ENCODE measurements at places on chromosomes 3 and 15.

- no peak for DNase-seq
Measured at GRCh38 chr3:67661089-67661488, 6.7 kb upstream of the SUCLG2 start.

- DNase-seq = no peak
Measured at GRCh38 chr3:124707656-124708062, 22.6 kb upstream of the UMPS start.

GRCh38 chr3:123201223-123201556 lies 553 bp upstream of the SEC22A start:
- DNase-seq = no peak

DNA sequence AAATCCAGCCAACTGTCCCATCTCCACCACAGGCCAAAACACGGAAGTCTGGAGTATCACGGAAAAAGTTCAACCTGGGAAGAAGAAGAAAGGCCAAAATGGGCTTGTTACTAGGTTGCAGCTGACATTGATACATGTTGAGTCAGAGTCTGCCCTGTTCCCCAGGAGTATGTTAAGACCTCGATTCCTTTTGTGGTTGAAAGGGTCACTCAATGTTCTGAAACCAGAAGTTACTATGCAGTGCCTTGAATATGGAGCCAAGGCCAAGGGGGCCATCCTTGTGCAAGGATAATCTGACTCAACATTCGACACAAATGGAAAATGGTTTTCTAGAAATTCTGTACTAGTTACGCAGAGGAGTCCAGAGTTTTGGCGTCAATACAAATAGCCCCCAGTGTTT lies 104.2 kb downstream of the DGKG start:
- DNase-seq = no peak

GRCh38 chr15:72857331-72858063 lies 73.9 kb upstream of the ADPGK start:
- no peak for DNase-seq

DNA sequence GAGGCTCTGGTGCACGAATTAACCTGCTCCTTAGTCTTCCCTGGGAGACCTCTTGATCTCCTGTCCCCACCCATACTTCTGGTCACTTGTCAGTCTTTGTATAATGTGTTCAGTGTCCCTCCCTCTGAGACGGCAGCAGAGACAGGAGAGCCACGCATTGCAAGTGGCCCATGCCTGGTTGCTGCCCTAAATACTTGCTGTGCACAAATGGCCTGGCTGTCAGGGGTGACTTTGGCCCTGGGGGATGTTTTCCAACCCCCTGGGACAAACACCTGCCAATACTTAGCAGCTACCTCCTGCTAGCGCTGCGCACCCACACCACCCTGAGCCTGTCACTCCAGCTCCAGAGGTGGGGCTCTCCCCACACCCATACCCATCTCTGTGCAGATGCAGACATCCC lies 17.2 kb downstream of the KLF13 start:
- no peak for DNase-seq

GRCh38 chr3:34312684-34313083 lies 514.3 kb downstream of the PDCD6IP start:
- DNase-seq = no peak

DNA sequence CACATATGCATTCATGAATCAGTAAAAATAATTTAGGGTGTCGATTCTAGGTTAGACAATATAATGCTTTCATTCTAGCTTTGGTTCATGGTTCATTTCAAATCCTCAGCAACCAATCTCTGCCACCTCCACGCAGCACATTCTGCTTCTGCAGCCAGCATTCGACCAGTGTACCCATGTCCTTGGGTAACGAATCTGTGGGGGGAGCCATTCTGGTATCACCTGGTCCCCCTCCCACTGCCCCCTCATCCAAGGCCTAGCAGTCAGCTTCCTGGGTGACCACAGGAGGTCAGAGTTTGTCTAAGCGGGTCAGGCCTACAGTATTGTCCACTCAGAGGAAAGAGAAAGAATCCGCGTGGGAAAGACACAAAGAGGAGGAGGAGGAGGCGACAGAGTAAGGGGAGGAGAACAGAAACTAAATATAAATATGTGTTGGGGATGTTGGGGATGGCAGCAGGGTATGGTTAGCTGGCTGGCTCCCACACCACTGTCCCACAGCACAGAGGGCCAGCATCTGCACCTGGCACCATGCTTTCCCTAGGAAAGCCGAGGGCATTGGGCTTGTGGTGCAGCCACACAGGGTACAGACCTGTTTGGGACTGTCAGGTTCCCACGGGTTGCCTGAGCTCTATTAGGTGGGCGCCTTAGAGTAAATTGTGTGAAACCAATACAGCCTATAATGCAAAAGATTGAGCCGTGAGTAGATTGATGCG lies 12.1 kb downstream of the PAK6 start:
- no peak for DNase-seq

- DNase-seq = no peak
Measured at GRCh38 chr3:82114589-82114988, 353.1 kb upstream of the GBE1 start.

GRCh38 chr15:27686369-27686768 lies 412.7 kb downstream of the OCA2 start:
- DNase-seq = no peak

GRCh38 chr15:70127770-70128413 lies 30.2 kb upstream of the TLE3 start:
- DNase-seq = no peak

GRCh38 chr3:55441499-55441898 lies 45.6 kb downstream of the WNT5A start:
- no peak for DNase-seq

DNA sequence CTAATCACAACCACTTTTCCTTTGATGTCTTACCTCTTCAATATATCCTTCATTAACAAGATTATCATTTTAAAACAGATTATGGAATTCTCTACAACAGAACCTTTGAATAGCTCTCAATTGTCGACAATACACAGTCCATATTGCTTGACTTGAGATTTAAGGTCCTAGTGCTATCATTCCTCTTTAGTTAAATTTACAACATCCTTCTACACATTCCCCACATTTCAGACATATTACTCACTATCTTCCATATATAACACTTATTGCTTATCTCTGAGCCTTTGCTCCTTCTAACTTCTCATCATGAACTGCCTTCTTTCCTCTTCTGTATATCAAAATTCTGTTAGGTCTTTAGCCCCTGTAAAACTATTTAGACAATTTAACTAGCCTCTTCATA lies 247.0 kb downstream of the STXBP5L start:
- DNase-seq = no peak

GRCh38 chr15:94177112-94177511 lies 54.2 kb upstream of the MCTP2 start:
- no peak for DNase-seq

GRCh38 chr3:197889204-197889930 lies 60.6 kb upstream of the RPL35A start:
- DNase-seq = no peak

- DNase-seq = no peak
Measured at GRCh38 chr3:31832551-31832950, 148.5 kb downstream of the OSBPL10 start.

- DNase-seq = no peak
Measured at GRCh38 chr15:31211353-31211752, 109.8 kb upstream of the TRPM1 start.

DNA sequence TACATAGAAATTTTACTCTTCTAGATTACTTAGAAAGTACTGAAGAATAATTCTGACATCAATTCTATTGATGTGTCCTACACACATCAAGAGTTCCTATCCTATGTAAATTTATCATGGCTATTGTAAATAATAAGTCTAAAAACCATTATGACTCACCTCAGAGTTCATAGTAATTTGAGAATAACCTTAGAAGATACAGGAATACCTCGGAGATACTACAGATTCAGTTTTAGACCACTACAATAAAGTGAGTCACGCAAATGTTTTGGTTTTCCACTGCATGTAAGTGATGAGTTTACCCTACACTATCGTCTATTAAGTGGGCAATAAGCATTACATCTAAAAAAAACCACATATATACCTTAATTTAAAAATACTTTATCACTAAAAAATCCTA lies 74.8 kb downstream of the NR1I2 start:
- DNase-seq = no peak

GRCh38 chr15:61835496-61836106 lies 224.6 kb downstream of the VPS13C start:
- peak; percentile 71 for DNase-seq

DNA sequence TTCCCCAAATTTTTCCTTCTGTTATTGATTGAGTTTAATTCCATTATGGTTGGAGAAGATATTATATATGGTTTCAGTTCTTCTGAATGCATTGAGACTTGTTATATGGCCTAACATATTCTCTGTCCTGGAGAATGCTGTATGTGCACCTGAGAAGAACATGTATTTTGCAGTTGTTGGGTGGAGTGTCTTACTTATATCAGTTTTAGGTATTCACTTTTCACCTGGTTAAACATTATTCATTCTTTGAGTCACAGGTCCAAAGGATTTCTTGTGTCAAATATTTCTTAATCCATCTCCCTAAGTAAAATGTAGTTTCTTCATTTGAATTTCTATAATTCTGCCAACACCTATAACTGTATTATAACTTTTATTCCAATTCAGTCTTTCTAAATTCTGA lies 17.8 kb downstream of the ACKR2 start:
- no peak for DNase-seq

GRCh38 chr3:47413751-47414150 lies 32.9 kb downstream of the PTPN23 start:
- DNase-seq = no peak

DNA sequence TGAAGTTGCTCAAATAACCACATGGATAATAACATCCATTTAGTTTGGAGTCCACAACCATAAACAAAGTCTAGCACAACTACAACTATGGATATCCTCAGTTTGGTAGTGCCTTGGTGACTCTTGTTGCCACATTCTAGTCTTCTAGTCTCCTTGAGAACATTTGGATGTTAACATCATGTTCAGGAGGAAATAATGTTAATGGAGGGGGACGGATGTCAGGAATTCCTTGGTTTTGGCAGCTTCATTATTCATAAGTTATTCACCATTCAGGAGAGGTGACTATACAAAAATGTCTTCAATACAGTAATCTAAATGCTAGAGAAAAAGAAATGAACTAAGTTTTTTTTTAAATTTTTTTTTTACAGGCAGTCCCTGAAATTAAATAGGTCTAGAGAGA lies 26.4 kb upstream of the GABPB1 start:
- DNase-seq = no peak

DNA sequence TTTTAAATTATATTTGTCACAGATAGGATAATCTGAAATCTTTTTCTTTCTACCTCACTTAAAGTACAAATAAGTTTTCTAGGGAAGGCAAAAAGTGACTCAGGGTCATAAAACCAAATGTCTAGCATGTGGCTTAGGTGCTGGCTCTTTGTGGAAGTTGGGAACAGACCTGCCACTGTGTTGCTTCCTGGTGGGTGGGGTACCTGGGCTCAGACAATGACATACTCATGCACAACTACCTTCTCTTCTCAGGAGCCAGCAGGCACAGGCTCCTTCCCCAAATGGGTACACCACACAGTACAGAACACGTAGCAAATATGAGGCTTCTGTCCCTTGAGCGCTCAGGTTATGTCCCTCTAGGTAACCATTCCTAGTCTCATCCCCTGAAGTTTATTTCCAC lies 40.1 kb upstream of the MUC13 start:
- no peak for DNase-seq

DNA sequence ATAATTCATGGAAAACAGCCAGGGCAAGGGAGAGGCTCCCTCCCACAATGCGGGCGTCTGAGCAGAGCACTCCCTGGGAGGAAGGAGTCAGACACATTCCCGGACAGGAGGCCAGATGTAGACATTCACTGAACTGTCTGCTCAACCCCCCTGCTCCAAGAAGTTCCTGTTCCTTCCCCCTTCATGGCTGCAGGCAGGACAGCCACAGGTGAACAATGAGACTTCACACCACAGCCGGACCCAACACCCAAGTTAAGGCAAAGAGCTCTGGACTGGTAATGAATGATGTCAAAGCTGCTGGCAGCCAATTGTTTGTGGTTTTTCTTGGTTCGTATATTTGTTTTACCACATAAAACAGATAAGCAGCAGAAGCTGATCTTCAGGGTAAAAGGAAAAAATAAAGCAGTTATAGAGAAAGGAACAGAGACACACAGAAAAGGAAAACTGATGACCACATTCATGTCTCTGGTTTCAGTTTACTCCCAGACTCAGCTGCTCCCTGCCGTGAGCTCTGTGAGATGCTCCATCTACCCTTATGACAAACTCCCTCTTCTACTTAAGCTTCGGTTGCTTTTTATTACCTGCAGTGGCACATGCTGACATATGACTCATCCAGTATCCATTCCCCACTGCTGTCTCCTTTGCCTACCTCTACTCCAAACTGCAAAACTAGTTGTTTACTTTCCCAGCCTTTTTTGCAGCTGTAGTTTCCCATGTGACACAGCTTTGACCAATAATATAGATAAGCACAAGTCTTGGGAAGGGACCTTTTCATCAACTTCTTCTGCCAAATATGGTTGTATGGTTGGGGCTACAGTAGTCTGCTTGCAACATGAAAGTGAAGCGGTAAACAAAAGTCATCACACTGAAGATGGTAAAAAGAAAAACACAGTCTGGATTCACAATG lies 33.1 kb downstream of the DZIP1L start:
- no peak for DNase-seq

DNA sequence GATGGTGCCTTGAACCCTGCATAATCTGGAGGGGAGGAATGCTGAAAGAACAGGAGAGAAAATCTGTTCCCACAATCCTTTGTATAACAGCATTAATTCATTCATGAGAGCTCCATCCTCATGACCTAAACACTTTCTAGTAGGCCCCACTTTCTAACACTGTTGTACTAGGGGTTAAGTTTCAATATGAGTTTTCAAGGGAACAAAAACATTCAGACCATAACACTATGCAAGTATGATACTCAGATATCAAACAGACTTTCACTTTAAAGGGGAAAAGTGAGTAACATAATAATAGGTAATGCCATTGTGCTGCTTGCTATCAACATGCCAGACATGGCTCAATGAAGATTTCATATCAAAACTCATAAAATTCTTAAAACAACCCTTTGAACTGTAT lies 32.4 kb upstream of the PLSCR2 start:
- DNase-seq = no peak

GRCh38 chr3:88032245-88032644 lies 26.6 kb downstream of the CGGBP1 start:
- DNase-seq = no peak

- no peak for DNase-seq
Measured at GRCh38 chr3:28295898-28296490, 52.5 kb upstream of the ZCWPW2 start.

DNA sequence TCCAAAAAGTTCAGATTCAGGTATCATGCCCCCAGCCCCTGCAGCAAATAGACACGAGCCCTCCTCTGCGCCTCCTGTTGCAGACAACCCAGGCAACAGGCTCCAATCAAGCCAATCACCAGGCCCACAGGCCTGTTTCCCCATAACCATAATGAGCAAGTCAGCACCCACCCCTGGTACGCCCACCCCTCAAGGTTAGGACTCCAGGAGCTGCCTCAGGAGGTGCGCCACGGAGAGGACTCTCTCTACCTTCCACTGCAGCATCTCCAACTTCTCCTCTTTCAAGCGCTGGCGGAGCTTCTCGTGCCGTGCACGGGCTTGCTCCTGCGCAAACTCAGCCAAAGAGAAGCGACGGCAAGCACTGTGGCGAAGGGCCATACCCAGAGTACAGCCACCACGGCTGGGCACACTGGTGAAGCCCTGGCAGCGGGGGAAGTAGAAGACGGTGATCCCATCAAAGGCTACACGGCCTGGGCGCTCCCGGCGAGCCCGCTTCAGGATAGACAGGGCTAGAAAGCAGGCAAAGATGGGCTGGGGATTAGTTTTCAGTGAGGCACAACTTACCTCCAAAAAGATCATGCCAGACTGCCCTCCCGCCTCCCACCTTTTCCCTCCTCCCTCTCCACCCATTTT lies 8.5 kb downstream of the CSRNP1 start:
- no peak for DNase-seq

- no peak for DNase-seq
Measured at GRCh38 chr15:70558406-70559264, 204.7 kb downstream of the UACA start.

GRCh38 chr15:49831206-49831965 lies 210.5 kb downstream of the DTWD1 start:
- no peak for DNase-seq

Measured in cerebellar cortex (tissue), 1 donor.